ENCODE measurements at places on chromosomes 2 and 18. TPM values are rescaled to one million over a fixed set of nuclear protein-coding genes. Genes with fewer than 3 reads are reported as not detected.
A peak's percentile ranks its signal among the peaks of the same experiment; 100 is the strongest.

Gene EMILIN1
- polyA plus RNA-seq = 49.1 TPM

Gene SMAD7
- 59.4 TPM for polyA plus RNA-seq

Gene C1QL2
- 0.18 TPM for polyA plus RNA-seq

Gene ANO7
- 31.7 TPM for polyA plus RNA-seq

- H3K36me3 ChIP-seq = no peaks in the 10 kb centered on the region
- no peak overlapping the region for H3K27ac ChIP-seq
- DNase-seq = no peak
- no peak overlapping the region for H3K4me3 ChIP-seq
- H3K4me1 ChIP-seq = no peaks in the 10 kb centered on the region
Observed at GRCh38 chr2:217632043-217632442, 370.8 kb downstream of the TNS1 start.

DNA sequence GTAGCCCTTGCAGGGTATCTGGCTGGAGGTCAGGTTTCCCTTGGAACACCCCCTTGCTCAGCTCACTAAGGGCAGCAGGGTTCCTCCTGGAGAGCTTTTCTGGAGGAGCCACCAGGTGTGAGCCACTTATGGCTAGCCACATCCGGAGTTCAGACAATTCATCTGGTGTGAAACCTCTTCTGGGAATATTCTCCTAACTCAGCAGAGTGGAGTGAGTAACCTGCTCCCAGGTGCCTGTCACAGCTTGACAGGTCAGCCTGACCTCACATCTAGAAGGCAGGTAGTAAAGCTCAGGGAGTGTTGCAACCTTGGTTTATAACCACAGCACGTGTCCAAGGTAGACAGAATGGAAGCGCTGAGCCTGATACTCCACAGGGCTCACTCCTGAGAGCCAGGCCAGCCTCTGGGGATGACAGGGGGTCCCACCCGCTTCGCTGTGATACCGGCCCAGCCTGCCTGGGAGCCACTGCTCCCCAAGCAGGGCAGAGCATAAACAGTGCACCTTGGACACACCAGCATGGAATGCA is 62.6 kb upstream of the TGFA start:
- no peaks in the 10 kb centered on the region for H3K36me3 ChIP-seq
- no peaks in the 10 kb centered on the region for H3K27me3 ChIP-seq
- H3K4me3 ChIP-seq = no peak overlapping the region
- DNase-seq = peak; percentile 89

- H3K4me3 ChIP-seq = peak overlapping the region; percentile 2
- no peaks in the 10 kb centered on the region for H3K36me3 ChIP-seq
- peak overlapping the region; percentile 50 for H3K27ac ChIP-seq
- H3K4me1 ChIP-seq = peaks cover 12% of the 10 kb centered on the region
Observed at GRCh38 chr2:174634130-174635014, 36.8 kb upstream of the WIPF1 start.

- no peaks in the 10 kb centered on the region for H3K4me1 ChIP-seq
- no peak for DNase-seq
- H3K36me3 ChIP-seq = no peaks in the 10 kb centered on the region
Observed at GRCh38 chr2:180359522-180360282, 352.6 kb upstream of the CWC22 start.

GRCh38 chr2:2588777-2589176 is 257.7 kb upstream of the MYT1L start:
- no peak for DNase-seq
- H3K36me3 ChIP-seq = no peaks in the 10 kb centered on the region
- H3K27ac ChIP-seq = no peak overlapping the region
- H3K4me3 ChIP-seq = no peak overlapping the region
- no peaks in the 10 kb centered on the region for H3K27me3 ChIP-seq

DNA sequence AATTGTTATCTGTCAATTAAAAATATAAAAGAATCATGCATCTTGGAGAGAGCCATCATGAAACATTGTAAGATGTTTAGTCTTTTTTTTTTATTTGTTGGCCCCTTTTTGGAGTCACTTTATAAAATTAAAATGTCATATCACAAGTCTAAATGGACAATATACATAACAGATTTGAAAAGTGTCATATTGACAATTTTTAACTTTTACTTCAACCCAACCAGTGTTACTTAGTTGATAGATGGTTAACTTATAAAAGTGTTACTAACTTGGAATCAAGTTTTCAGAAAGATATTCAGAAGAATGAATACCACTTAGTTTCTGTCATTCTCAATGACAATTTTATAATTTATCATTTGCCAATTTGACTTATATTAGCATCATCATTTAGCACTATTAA is 218.3 kb downstream of the OTX1 start:
- H3K4me3 ChIP-seq = no peak overlapping the region
- H3K36me3 ChIP-seq = no peaks in the 10 kb centered on the region
- H3K27me3 ChIP-seq = no peaks in the 10 kb centered on the region
- no peak overlapping the region for H3K27ac ChIP-seq
- no peak for DNase-seq

DNA sequence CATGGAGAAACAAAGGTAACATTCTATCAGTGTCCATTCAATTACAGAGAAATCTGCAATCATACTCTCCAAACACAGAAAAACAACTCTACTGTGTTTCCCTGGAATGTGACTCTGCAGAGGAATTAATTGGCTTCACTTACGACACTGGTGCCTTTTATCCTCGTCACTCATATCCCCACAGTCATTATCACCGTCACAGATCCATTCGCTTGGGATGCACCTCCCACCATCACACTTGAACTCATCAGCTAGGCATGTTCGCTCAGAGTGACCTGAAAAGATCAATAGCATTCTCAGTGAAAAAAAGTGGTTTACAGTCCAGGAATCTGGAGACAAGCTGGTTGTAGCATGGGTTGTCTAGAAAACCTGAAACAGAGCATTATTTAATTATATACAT is 124.3 kb downstream of the DHRS9 start:
- H3K4me1 ChIP-seq = no peaks in the 10 kb centered on the region
- no peak overlapping the region for H3K27ac ChIP-seq
- H3K27me3 ChIP-seq = no peaks in the 10 kb centered on the region
- H3K4me3 ChIP-seq = no peak overlapping the region
- peaks cover 5% of the 10 kb centered on the region for H3K36me3 ChIP-seq

DNA sequence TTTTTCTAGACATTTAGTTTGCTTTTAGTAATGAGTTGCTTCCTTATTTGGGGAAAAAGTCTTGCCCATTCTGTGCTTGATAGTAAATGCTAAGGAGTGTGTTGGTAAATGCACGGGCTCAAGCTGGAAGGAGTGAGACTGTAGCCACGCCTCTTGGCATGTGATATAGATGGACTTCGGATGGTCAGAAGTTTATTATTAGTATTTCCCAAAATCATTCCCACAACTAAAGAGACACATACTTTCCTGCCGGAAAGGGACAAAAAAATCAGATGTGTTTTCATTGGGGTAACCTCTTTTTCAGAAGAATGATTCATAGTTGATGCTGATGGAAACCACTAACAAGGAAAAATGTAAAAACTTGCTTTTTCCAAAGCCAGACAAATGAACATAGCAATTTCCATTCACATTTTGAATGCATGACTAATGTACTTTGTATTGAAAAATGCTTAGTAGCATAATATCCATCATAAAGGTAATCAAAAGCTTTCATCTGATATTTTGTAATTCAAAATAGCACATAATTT is 133.2 kb downstream of the ZNF532 start:
- no peaks in the 10 kb centered on the region for H3K27me3 ChIP-seq
- no peaks in the 10 kb centered on the region for H3K36me3 ChIP-seq
- H3K4me3 ChIP-seq = no peak overlapping the region
- no peak overlapping the region for H3K27ac ChIP-seq
- DNase-seq = no peak

All from large intestine (tissue), 12 donors.